NCI-H2081 (cell line): ENCODE measurements at places on chromosomes 13 and 19.

DNA sequence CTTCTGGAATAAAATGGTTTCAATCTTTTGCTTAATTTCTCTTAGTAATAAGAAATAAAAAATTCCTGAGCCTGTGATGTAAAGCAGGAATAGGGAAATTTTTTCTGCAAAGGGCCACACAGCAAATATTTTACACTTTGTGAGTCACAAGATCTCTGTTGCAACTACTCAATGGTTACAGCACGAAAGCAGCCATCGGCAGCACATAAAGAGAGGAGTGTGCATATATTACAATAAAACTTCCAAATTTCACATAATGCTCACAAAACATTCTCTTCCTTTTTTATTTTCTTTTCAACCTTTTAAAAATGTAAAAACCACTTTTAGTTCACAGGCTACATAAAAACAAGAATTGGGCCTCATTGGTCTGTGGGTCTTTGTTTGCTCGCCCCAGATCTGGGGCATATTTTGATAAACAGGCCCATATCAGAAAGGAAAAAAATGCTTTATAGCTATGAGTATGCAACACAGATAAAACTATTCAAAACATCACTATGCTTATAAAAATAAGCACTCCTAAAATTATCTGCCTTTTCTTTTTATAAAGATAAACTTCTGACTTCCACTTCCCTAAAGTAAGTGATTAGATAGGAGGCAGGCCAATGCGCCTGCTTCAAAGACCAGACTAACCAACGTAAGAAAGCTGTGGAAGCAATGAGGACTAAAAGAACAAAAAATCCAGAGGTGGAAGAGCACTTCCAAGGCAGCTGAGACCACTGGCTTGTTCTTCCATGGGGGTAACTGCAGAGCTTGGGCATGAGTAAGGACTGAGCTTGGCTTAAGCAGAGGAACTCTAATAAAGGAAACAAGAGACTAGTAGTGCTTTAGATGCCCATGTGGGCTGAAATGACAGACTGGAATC is 26.5 kb downstream of the MYCBP2 start:
- DNase-seq, result no peak

- no peak for DNase-seq
Observed at GRCh38 chr19:18514800-18515682, 6.8 kb downstream of the ELL start.

DNA sequence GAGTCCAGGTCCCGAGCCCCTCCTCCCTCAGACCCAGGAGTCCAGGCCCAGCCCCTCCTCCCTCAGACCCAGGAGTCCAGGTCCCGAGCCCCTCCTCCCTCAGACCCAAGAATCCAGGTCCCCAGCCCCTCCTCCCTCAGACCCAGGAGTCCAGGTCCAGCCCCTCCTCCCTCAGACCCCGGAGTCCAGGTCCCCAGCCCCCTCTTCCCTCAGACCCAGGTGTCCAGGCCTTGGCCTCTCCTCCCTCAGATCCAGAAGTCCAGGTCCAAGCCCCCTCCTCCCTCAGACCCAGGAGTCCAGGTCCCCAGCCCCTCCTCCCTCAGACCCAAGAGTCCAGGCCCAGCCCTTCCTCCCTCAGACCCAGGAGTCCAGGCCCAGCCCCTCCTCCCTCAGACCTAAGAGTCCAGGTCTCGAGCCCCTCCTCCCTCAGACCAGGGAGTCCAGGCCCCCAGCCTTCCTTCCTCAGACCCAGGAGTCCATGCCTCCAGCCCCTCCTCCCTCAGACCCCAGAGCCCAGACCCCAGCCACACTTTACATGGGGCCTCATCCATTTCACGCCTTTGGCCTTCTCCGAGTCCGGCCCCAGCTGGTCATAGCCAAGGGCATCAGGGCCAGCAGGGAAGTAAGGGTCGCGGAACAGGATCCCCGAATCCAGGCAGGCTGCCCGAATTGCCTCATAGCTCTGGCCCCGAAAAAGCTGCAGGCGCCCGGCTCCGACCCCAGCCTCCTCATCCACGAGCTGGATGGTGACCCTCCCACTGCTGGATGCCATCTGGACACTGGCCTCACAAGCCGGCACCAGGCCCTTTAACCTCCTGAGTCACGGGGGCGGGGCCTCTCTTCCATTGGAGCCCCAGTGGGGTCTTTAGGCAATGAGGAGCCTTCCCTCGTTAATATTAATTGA is 628 bp downstream of the CAPN12 start:
- DNase-seq, result no peak

GRCh38 chr19:36547001-36547732 is 19.1 kb upstream of the ZNF260 start:
- no peak for DNase-seq

GRCh38 chr13:91946498-91947070 is 548.2 kb downstream of the GPC5 start:
- peak; percentile 63 for DNase-seq

DNA sequence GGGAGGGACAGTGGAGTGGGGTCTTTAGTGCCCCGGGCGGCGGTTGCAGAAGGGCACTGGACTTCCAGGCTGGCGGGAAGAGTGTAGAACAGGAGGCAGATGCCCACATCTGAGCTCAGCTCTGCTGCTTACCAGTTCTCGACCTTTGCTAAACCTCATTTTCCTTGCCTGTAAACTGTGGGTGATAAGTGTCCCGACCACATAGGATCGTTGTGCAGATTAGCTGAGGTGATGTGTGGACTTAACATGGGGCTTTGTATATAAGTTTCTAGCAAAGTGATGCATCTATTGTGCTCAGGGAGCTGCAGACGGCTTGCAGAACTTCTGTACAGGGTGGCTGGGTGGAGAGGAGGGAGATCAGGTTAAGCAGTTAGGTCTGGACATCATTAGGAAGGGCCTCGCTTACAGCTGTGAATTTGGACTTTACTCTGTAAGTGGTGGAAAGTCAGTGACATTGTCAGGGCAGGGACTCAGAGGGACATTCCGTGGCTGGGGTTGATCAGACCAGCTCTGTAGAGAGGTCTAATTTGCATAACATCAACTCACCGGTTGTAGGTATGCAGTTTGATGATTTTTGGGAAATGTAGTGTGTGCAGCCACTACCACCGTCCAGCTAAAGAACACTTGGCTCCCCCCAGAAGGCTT is 70.0 kb downstream of the SPATA13 start:
- DNase-seq, result no peak

GRCh38 chr13:113897161-113897560 is 33.3 kb upstream of the GAS6 start:
- DNase-seq, result no peak

DNA sequence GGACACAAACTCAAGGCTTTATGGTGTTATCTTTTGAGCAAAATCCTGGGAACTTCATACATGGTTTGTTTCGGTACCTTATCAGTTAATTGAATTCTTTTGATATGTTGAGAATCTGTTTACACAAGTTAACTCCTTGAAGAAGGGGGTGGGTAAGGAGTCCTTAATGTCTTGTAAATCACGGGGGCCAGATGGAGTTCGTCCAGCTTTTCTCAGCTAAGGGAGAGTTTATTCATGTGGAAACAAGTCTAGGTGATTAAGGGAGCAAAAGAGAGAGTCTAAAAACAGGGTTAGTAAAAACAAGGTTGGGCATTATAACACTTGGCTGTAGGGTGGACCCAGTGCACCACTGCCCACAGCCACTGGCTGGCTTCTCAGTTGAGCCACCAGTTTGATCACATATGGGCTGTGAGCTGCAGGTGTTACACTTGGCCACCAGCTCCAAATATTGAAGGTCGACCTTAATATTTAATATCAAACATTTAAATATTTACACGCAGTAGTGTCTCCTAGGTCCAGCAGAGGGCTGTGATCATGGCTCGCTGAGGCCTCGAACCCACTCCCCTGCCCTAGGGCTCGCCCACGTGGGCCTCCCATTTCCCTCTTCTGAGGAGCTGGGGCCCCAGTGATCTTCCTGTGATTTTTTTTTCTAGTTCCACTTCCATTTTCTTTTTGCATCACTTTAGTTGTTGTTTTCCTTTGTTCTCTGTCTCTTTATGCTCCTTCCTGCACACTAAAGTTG is 21.0 kb upstream of the ZNF43 start:
- DNase-seq, result no peak

GRCh38 chr13:44379885-44380284 is 6.3 kb downstream of the SERP2 start:
- no peak for DNase-seq

GRCh38 chr13:98786023-98786422 is 33.6 kb upstream of the SLC15A1 start:
- DNase-seq, result no peak

DNA sequence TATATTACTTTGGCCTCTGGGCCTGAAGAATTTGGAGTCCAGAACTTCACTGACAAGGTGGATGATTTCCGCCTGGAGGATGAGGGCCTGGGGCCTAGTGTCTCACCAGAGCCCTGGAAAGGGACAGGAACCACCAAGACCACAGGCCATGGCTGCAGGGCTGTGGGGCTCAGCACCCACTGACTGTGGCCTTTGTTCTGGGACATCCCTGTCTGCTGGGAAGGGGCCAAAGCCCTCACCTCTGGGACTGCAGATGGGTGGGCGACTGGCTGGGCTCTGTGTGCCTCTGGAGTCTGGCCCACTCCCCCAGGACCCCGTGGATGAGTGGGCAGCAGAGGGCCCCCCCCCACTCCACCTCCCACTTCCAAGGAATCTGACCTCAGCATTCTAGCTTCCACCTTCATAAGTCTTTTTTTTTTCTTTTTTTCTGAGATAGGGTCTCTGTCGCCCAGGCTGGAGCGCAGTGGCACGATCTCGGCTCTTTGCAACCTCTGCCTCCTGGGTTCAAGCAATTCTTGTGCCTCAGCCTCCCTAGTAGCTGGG is 20.3 kb downstream of the CHST8 start:
- no peak for DNase-seq

GRCh38 chr19:31347828-31348392 is 1.3 kb downstream of the TSHZ3 start:
- no peak for DNase-seq

- no peak for DNase-seq
Observed at GRCh38 chr19:16435238-16435917, 36.4 kb downstream of the EPS15L1 start.

GRCh38 chr19:20664901-20665781 is 3.8 kb upstream of the ZNF626 start:
- no peak for DNase-seq

DNA sequence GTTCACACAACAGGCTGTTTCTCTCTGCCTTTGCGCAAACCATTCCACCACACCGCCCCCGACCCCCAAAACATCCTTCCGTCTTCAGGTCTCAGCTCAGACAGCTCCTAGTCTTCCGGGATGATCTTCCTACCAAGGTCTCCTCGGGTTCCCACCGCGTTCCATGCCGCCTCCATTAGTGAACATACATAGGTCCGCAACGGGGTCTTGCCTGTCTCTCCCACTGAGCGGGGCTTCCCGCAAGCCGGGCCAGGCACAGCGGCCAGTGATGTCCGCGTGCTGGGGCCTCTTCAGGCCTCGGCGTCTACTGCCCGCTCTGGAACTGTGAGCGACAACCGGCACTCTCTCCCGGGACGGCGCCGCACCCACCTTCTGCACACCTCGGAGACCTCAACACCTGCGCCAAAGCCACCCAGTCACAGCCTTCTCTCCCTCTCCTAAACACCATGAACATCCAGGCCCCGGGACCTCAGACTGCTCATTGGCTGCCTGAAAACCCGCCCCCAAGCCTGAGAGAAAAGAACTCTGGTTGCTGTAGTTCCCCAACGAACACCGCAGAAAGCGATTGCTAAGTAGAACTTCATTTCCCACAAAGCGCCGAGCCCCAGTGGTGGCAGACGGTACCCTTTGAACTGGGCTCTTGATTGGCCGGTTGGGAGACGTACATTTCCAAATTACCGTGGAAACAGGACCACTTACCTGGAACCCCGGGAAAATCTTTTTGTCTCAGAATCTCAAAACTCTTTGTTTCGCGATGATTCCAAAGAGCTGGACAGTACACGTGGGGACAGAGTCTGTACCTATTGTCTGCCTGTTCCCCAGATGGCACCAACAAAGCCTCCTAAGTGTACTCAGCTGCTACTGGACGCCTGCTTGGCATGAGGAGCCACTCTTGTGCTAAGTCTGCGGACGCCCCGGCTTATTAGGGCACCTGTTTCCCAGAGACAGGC is 9.5 kb downstream of the DYRK1B start:
- DNase-seq, result peak; percentile 98

- no peak for DNase-seq
Observed at GRCh38 chr13:63409791-63410351, 1994.2 kb upstream of the PCDH20 start.

- DNase-seq, result peak; percentile 30
Observed at GRCh38 chr13:100089465-100090032, 656 bp downstream of the PCCA start.

GRCh38 chr19:3262362-3262761 is 37.9 kb downstream of the CELF5 start:
- no peak for DNase-seq

GRCh38 chr13:30865123-30866049 is 40.7 kb upstream of the MEDAG start:
- peak; percentile 64 for DNase-seq

DNA sequence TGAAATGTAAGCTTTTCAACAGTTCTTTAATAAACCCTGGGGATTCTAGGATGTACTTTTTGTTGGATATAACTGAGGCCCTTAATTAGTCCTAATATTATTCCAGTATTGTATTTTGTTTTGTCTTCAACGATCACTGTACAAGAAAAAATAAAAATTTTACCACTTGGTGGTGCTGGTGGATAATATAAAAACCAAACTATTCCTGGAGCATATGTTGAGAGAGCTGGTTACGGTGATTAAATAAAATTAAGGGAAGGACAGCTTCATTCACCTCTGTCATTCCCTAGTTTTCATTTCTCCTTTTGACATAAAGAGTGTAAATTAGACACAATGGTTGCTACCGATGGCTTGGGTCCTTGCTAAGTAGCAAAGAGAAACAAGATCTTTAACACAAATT is 598.6 kb upstream of the PCDH20 start:
- DNase-seq, result peak; percentile 30

DNA sequence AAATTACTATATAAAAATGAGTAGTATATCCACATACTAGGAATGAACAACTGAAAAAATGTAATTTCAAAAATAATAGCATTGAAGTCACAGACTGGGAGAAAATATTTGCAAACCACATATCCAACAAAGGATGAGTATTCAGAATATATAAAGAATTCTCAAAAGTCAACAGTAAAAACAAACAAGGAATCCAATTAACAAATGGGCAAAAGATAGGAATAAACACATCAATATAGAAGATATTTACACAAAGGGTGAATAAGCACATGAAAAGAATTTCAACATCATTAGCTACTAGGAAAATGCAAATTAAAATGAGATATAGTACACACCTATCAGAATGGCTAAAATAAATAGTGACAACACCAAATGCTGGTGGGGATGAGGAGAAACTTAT is 37.0 kb downstream of the MYCBP2 start:
- no peak for DNase-seq

GRCh38 chr19:58582985-58583384 is 9.8 kb upstream of the MZF1 start:
- no peak for DNase-seq
